ENCODE measurements at places on chromosomes 2 and 18.

DNA sequence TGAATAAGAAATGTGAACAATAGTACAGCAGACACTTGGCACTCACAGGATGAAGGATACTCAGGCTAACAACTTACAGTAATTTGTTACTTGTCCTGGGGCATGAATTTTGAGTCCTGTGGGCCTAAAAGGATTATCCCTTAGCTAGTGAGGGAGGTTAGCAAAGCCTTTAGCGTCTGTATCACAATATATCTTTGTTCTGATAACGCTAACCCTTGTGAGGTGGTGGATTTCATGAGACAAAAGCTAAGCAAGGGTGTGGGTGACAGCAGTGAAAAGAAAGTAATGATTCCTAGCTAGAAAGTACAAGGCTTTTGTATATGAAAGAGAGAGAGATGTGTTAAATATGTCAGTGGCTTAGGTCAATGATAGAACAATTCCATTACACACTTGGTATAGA lies 46.8 kb upstream of the TTC21B start:
- no peak for DNase-seq

- no peak for DNase-seq
Measured at GRCh38 chr2:61769093-61769675, 84.7 kb downstream of the FAM161A start.

- DNase-seq, result no peak
Measured at GRCh38 chr2:221529943-221530652, 42.0 kb downstream of the EPHA4 start.

GRCh38 chr2:65536596-65536995 lies 104.2 kb upstream of the SPRED2 start:
- no peak for DNase-seq

DNA sequence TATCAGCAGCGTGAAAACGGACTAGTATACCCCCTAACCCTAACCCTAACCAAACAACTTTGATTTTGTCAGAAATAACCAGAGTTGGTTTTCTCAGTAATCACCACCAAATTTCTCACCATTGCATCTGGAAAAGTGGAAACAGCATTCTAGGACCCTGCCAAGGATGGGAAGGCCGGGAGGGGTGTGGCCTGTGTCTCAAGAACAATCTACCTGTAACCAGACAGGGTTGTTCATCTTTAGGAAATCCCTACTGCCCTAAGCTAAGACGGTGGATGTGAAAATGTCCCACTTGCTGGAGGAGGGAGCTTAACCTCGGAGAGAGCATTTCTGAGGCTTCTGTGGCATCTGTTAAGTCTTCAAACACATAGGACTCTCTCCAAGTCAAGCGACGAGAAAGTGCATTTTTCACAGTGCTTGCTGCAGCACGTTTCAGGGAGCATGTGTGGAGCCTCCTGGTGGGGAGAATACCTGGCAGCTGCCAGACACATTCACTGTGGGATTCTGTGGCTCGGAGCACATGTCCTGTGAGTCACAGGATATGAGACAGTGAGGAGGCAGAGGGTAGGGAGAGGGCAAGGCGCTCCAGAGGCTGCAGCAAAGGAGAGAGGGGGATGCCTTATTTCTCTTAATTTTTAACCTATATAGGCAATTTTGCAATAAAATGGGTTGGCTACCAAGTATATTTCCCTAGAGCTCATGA lies 207.5 kb downstream of the SPP2 start:
- peak; percentile 38 for DNase-seq

GRCh38 chr18:41594582-41594981 lies 360.5 kb upstream of the PIK3C3 start:
- DNase-seq, result no peak

DNA sequence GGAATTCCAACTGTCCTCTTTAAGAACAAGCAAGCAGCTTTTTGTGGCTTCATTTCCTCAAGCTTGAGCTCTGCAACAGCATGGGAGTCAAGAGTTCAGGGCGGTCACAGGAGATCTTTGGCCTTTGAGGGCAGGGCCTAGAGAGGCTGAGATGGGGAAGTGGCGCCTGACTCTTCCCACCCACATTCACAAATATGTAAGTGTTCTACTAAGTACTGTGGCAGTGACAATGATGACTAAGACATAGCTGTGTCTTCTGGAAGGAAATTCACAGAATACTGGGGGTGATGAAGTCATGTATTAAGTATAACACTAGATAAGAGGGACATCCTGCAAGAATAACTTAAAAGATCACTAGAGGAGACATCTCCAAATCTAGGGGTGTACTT lies 15.0 kb downstream of the RND3 start:
- DNase-seq, result no peak
